ENCODE measurements at places on chromosomes 5 and 9.

DNA sequence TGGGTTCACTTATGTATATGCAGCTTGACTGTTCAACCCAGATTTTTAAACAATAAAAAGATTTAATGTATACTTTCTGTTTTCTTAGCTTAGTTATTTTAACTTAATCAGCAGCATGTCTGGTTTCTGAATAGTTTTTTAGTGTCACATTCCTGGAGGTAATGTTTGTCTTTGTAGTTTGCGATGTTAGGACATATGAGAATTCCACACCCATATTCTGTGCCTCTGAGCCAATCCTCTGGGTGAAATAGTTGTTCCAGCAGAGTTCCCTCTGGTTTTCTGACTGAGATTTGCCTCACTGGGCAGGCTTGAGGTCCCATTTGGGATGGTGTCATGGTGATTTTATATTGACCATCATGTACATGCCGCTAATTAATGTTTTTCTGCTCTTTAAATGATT is 48.6 kb downstream of the INIP start:
- DNase-seq, result no peak

GRCh38 chr5:56622141-56622540 is 193.2 kb upstream of the MAP3K1 start:
- DNase-seq, result no peak

DNA sequence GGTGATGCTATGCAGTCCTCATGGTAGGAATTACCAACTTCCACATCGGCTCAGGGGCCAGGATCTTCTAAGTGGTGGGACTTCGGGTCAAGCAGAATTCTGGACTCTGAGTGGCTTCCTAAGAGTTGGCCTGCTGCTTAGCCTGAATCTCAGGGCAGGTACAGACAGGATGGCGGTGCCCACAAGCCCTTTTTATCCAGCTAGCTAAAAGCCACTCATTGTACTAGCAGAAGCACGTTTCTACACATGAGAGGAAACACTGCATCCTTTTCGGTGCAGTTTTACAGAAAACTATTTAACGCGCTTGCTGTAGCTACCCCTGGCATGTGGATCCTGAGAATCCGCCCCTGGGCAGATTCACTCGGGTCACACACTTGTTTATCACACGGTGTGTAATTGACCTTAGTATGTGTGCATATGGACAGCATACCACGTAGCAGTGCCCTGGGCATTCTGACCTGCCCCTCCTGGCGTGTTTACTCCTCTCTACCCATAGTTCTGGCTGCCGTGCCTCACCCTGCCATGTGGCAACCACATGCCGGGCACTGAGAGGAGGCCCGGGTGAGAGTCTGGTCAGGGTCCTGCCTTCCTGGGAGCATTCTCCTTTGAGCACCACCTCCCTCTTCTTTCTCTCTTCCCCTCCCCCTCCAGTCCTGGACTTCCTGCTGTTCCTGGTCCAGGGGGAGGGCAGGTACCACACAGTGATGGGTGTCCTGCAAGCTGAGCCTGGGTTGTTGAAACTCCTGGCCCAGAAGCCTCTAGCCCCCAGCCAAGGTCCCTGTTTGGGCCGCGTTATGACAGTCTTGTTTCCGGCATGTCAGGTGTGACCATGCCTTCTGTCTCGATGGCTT is 65.9 kb downstream of the DAB2IP start:
- no peak for DNase-seq

DNA sequence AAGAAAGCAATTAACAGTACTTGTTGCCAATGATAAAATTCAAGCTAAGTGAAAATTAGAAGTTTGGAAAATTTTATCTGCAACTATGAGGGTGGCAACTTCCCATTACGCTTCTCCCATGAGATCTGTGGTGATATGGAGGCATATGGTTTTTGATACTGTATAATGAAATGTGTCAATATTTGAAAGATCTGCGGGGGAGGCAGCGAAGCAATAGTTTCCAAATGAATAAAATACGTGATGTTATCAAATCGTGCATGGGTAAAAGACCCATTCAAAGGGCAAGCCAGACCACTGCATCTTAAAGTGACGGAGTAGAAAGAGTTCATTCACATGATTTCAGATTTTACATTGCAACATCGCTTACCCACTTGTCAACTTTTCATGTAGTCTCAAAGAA is 20.9 kb upstream of the BOD1 start:
- DNase-seq, result no peak

DNA sequence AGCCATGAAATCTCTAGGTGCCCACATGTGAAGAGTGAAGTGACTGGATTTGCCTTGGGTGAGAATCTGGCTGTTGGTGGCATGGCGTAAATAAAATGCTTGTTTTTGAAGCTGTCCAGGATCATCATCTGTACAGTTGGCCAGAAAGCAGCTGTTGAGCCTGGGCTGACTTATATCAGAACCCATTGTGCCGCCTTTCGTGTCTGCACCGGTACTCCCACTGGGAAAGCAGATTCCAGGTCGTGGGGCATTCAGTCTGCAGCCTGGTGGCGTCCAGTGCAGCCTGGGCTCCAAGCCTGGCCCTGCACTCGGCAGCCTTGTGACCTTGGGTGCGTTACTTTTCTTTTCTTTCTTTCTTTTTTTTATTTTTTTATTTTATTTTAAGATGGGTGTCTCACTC is 27.8 kb downstream of the PRRC2B start:
- DNase-seq, result no peak

DNA sequence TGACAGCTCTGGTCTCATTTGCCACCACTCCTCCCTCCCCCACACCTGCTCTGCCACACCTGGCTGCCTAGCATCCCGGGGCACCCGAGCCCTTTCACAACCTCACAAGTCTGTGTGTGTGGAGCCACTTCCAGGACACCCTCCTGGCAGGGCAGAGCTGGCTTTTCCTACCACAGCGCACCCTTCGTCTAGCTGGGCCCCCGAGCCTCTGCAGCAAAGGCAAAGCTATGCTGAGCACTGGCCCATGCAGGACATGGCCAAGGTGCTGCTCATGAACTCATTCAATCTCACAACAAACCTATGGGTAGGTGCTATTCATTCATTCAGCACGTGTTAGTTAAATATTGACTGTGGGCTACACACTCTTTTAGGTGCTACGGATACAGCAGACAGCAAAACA is 43.4 kb downstream of the DUSP1 start:
- DNase-seq, result peak; percentile 67

- no peak for DNase-seq
These were observed 62.3 kb downstream of the AP3B1 start for GRCh38 chr5:78232163-78232562.

GRCh38 chr5:164336276-164336675 is 830.9 kb downstream of the MAT2B start:
- DNase-seq, result no peak

- no peak for DNase-seq
These were observed 66.3 kb upstream of the COL5A1 start for GRCh38 chr9:134575103-134575900.

DNA sequence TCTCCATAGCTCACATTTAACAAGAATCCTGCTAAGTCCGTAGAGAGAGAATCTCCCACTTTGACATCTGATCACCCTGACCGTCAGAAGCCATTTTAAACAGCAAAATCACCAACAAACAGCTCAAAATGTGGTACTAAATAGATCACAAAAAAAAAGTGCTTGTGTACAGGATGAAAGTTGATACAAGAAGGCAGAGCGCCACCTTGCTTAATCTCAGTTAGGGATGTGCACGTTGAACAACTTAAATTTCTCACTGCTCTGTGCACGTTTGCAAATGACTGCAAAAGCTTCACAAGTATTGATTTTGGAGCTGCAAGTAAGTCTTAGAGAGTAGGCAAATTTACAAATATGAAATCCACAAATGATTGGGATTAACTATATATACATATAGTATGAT is 63.1 kb upstream of the NREP start:
- DNase-seq, result peak; percentile 13

All from DMS53 (cell line).